ENCODE measurements at places on chromosomes 2 and 18. TPM values are rescaled to one million over a fixed set of nuclear protein-coding genes. Genes with fewer than 3 reads are reported as not detected.

Gene ANKRD29
- polyA plus RNA-seq: 0.05 TPM

Gene UPP2
- 0.28 TPM for polyA plus RNA-seq

Gene TBR1
- polyA plus RNA-seq: 0.03 TPM

Gene GREB1L
- 0.17 TPM for polyA plus RNA-seq

Gene AMER3
- polyA plus RNA-seq: not detected

Gene DCAF17
- polyA plus RNA-seq: 13.7 TPM

Gene DNAJC5G
- 0.07 TPM for polyA plus RNA-seq

Gene ALK
- not detected for polyA plus RNA-seq

Gene CCBE1
- not detected for polyA plus RNA-seq

Gene TFCP2L1
- polyA plus RNA-seq: 0.01 TPM

Gene SDC1
- polyA plus RNA-seq: 113 TPM

Gene FAM110C
- 3.5 TPM for polyA plus RNA-seq

Gene ABCG5
- polyA plus RNA-seq: 38.8 TPM

Gene SH2D6
- polyA plus RNA-seq: 0.26 TPM

Gene MEMO1
- 81.6 TPM for polyA plus RNA-seq

Gene ANKRD36
- polyA plus RNA-seq: 5.3 TPM

Gene ANKRD53
- 0.12 TPM for polyA plus RNA-seq

Gene MARS2
- 7.7 TPM for polyA plus RNA-seq

Gene SH3BP4
- 99.1 TPM for polyA plus RNA-seq

Gene TRIM43
- polyA plus RNA-seq: not detected

Gene KCTD18
- 2.5 TPM for polyA plus RNA-seq

Gene SLC23A3
- 0.78 TPM for polyA plus RNA-seq

Gene CTNNA2
- polyA plus RNA-seq: not detected

Gene MEP1B
- not detected for polyA plus RNA-seq

Gene ABCG8
- 10.0 TPM for polyA plus RNA-seq

Gene GPR155
- polyA plus RNA-seq: 0.39 TPM

Gene EMILIN2
- polyA plus RNA-seq: 7.6 TPM

Gene RAPGEF4
- polyA plus RNA-seq: 0.78 TPM

Gene CDH20
- not detected for polyA plus RNA-seq

Gene RAB17
- 141 TPM for polyA plus RNA-seq

Gene CIB4
- polyA plus RNA-seq: not detected

Gene FBXO36
- polyA plus RNA-seq: 2.8 TPM

Gene PID1
- 0.08 TPM for polyA plus RNA-seq

Gene PAX3
- polyA plus RNA-seq: not detected

Gene RAB27B
- not detected for polyA plus RNA-seq

Gene TNFRSF11A
- 8.2 TPM for polyA plus RNA-seq

Gene ALKAL2
- 2.9 TPM for polyA plus RNA-seq

Gene NDC80
- 5.5 TPM for polyA plus RNA-seq

Gene GREB1
- 26.8 TPM for polyA plus RNA-seq

Gene TACR1
- not detected for polyA plus RNA-seq

Gene GLI2
- not detected for polyA plus RNA-seq

Gene CNDP1
- 0.01 TPM for polyA plus RNA-seq

Gene DES
- 0.21 TPM for polyA plus RNA-seq

Gene SH3YL1
- 48.2 TPM for polyA plus RNA-seq

Gene UGT1A10
- polyA plus RNA-seq: not detected

Gene COBLL1
- 32.6 TPM for polyA plus RNA-seq

Gene DSG3
- not detected for polyA plus RNA-seq

Gene MYCN
- not detected for polyA plus RNA-seq

Gene IL1RL1
- polyA plus RNA-seq: 0.03 TPM

Gene ANTXR1
- polyA plus RNA-seq: 3.6 TPM

Gene CHMP3
- 53.9 TPM for polyA plus RNA-seq

Gene LRRTM1
- polyA plus RNA-seq: not detected

Gene VWC2L
- not detected for polyA plus RNA-seq

Gene PSMD14
- 40.8 TPM for polyA plus RNA-seq

Gene FAM124B
- not detected for polyA plus RNA-seq

Gene AQP12B
- not detected for polyA plus RNA-seq

Gene CCDC68
- 10.9 TPM for polyA plus RNA-seq
